ENCODE measurements at places on chromosomes 11 and 22.

GRCh38 chr22:37741312-37741795 lies 44.5 kb downstream of the TRIOBP start:
- DNase-seq, result peak; percentile 59

DNA sequence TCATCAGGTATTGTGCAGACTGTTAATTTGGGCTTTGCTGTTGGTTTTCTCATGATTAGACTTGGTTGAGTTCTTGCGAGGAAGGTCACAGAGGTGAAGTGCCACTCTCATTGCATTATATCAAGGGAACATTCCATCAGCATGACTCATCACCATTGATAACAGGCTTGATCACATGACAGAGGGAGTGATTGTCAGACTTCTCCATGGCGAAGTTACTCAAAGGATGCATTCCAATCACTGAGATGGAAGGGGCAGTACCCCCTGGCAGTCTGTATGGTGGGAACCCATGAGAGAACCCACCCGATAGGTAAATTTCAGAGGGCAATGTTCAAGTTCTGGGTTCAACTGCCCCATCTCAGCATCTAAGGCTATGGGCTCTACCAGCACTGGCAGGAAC lies 19.4 kb upstream of the P2RY2 start:
- no peak for DNase-seq

- no peak for DNase-seq
Measured at GRCh38 chr22:42587588-42588175, 27.0 kb downstream of the POLDIP3 start.

DNA sequence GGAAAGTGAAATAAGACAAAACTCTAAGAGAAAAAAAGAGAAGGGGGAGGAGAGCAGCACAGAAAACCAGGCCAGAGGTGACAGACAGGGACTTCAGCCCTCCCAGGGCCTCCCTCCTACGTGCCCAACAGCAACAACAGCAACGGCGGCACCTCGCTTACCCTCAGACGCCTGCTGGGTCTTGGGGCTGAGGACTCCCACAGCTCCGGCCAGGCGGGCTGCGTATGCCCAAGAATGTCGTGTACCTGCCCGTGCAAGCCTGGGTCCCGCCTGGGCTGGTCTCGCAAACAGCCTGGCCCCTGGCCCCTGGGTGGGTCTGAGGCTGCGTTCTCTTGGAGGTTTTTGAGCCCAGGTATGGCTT lies 30.5 kb downstream of the ARAP1 start:
- DNase-seq, result peak; percentile 45

DNA sequence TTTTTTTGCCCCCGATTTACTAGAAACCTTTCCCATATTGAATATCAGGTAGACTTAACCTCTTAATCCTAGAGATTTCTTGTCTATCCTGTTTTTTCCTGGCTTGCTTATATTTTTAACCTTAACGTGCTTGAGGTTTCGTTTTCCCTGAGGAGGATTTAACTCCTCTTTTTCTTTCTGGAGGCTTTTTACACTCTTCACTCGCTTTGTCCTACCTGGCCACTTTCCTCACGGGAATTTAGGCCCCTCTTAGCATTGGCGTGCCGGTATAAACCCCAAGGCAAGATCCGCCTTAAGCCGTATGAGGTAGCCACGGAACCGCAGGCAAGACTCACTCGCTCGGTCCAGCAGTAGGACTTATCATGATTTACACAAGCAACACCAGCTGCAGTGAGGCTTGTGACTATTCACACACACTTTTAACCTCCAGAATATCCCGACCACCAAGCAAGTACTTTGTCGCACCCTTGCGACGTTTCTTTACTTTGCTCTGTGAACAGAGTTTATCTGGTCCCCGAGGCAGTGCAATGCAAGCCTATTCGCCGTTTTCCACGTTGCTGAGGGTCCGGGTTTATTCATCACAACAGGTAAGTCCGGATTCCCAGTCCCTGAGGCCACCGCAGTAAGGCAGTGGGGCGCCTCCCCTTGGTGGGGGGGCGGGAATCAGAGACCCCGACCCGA lies 20.6 kb upstream of the ALDH3B2 start:
- DNase-seq, result no peak

DNA sequence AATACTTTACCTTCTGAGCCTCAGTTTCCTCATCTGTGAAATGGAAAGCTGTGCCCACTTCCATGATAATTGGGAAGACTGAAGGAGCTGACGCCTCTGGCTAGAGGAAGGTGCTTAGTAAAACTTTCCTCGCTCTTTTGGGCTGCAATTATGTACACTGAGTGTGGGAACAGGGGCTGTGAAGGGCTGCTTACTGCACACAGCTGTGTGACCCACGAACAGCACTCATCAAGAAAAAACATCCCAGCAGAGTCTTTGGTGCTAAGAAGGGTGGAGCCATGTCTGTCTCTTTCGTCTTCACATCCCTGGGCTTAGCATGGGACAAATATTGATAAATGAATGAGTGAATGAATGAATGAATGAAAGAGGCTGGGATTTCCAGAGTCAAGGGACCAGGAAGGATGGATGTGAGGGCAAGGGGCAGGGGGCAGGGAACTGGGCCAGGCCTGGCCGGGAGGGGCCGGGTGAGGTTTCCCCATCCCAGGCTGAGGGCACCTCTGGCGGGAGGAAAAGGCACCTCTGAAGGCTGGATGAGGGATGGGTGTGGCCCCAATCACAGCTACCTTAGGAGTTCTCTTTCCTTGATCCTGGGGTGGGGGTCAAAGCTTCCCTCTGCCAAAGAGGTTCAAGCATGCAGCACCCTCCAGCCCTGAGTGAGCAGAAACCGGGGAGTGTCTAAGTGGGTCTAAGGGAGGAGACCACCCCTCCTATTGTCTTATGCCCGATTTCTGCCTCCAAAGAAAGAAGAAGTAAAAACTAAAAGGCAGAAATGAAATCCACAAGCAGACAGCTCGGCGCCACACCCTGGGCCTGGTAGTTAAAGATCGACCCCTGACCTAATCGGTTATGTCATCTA lies 9.2 kb upstream of the CD5 start:
- no peak for DNase-seq

- DNase-seq, result no peak
Measured at GRCh38 chr11:70810133-70810532, 411.8 kb downstream of the CTTN start.

GRCh38 chr11:125090816-125091215 lies 20.6 kb downstream of the TMEM218 start:
- DNase-seq, result no peak

- DNase-seq, result no peak
Measured at GRCh38 chr11:111814106-111814505, 47.9 kb upstream of the PPP2R1B start.

- no peak for DNase-seq
Measured at GRCh38 chr11:29025001-29025400, 916.8 kb downstream of the METTL15 start.

- no peak for DNase-seq
Measured at GRCh38 chr11:9123595-9124304, 32.4 kb upstream of the SCUBE2 start.

GRCh38 chr11:78987748-78988147 lies 413.1 kb upstream of the NARS2 start:
- DNase-seq, result no peak

- peak; percentile 79 for DNase-seq
Measured at GRCh38 chr11:78810559-78811009, 235.9 kb upstream of the NARS2 start.

Measured in NCI-H1092 treated with DMSO at 0.1 percent for 48 hours (cell line).